ENCODE measurements at places on chromosomes 7 and 10.

DNA sequence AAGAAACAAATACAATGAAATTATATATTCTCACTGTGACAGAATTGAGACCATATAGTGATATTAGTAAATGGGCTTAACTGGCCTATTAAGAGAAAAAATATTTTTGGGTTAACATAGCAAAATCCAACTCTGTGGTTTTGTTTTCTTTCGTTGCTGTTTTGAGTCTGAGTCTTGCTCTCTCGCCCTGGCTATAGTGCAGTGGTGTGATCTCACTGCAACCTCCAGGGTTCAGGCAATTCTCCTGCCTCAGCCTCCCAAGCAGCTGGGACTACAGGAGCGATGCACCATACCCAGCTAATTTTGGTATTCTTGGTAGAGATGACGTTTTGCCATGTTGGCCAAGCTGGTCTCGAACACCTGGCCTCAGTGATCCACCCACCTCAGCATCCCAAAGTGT, 15.3 kb downstream of the TRIM24 start:
- no peak for DNase-seq

- DNase-seq = no peak
Observed at GRCh38 chr7:123343611-123344010, 143.8 kb upstream of the SLC13A1 start.

- DNase-seq = no peak
Observed at GRCh38 chr7:155752756-155753445, 59.4 kb downstream of the SHH start.

- no peak for DNase-seq
Observed at GRCh38 chr7:81790120-81790500, 20.3 kb upstream of the HGF start.

DNA sequence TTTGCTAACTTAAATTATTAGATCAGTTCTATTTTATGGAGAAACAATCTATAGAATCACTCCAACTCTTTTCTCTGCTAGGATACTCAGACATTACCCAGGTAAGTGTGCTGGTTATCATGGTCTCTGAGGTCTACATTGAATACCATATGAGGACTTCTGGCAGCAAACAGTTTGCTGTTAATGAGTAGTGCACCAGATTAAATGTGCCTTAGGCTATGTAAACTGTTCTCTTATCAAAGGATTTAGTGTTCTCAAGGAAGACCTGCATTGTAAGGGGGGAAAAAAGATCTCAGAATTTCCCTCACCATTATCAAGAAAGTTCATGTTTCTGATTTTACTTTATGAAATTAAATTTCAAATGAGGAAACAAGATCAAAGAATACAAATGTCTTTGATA, 107.5 kb downstream of the ITGB8 start:
- no peak for DNase-seq

GRCh38 chr10:62636825-62637248, 167.7 kb upstream of the ADO start:
- DNase-seq = no peak

DNA sequence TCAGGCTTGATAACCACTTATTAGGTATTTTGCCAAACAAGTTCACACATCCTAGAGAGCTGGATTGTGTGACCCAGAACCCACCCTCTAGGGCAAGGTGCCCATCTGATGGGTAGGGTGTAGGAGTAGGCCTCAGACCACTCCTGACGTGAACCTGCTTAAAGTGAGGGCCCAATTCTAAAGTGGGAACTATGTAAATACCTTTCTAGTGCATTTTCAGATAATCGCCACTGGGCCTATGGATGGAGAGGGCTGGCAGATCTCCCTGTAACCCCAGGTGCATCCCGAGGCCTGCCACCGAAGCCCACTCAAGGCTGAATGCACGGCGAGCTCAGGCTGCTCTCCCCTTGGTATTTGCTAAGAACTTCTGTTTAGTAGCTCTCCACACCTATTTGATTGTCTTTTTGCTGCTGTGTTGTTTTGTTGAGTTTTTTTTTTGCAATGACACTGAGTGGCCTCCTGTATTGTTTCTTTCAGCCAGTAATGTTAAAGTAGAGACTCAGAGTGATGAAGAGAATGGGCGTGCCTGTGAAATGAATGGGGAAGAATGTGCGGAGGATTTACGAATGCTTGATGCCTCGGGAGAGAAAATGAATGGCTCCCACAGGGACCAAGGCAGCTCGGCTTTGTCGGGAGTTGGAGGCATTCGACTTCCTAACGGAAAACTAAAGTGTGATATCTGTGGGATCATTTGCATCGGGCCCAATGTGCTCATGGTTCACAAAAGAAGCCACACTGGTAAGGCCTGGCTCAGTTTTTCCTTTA, 71.7 kb downstream of the IKZF1 start:
- no peak for DNase-seq

DNA sequence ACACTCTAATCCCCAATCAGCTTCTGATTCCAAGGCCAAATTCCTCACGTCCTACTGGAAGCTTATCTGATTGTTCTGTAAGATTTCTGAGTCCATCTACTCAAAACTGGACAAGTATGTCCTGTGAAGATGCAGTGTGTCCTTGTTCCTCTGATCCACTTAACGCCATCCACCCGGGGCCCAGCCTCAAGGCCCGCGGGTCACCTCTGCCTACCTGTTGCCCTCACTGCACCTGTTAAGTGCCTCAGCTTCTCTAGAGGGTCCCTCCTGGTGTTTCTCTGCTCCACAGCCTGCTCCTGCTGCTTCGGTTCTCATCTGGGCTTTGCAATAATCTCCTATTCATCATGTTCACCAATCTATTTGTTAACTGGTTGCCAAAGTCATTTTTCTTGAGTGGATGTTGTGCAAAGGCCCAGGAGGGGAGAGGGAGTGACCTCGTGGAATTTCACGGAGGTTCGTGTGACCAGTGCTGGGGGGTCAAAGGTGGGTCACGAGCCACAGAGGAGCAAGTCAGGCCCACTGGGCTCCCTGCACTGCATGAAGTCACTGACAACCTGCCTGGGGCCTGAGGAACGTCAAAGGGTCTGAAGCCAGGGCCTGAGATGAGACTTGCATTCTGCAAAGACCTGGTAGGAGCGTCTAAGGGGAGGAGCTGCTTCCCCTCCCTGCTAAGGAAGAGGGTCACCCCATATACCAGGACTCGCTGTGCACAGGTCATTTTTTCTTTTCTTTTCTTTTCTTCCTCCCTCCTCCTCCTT, 338.1 kb downstream of the WDR37 start:
- DNase-seq = no peak

- DNase-seq = no peak
Observed at GRCh38 chr7:127512663-127513062, 72.7 kb downstream of the GCC1 start.

- no peak for DNase-seq
Observed at GRCh38 chr10:34147641-34148304, 667.3 kb downstream of the PARD3 start.

DNA sequence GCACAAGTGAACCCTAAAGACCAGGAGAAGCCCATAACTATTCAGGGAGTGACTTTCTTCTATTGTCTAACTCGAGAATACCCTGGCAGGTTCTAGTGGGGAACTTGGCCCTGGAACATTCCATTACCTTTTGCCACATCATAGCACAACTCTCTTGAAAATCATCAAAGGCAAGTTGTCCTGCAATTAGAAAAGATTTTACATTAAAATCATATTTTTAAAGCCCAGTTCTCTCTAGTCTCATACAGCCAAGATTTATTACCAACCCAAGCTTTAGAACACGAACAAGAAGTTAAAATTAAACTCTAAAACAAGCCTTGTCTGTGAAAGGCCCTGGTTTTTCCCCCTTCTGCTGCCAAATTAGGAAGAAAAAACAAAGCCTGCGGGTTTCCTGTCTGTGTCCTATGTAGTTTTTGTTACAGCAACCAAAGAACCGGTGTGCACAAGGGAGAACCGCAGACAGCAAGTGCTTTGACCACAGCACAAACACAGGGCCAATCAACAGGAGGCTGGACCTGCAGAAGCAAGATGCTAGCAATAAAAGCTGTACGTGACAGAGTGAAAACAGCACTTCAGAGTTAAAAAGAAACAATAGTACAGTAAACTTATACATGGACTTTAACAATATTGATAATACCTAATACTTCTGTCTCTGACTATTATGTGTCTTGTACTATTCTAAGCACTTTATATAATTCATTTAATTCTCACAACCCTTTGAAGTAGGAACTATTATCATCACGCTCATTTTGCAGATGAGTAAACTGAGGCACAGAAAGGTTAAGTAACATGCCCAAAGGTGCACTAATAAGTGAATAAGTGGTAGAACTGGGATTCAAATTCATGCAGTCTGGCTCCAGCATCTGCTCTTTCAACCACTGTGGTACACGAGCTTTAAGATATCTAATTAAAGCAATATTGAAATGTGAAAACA, 65.8 kb downstream of the STK17A start:
- DNase-seq = no peak

- DNase-seq = no peak
Observed at GRCh38 chr10:116170815-116171250, 102.2 kb downstream of the GFRA1 start.

DNA sequence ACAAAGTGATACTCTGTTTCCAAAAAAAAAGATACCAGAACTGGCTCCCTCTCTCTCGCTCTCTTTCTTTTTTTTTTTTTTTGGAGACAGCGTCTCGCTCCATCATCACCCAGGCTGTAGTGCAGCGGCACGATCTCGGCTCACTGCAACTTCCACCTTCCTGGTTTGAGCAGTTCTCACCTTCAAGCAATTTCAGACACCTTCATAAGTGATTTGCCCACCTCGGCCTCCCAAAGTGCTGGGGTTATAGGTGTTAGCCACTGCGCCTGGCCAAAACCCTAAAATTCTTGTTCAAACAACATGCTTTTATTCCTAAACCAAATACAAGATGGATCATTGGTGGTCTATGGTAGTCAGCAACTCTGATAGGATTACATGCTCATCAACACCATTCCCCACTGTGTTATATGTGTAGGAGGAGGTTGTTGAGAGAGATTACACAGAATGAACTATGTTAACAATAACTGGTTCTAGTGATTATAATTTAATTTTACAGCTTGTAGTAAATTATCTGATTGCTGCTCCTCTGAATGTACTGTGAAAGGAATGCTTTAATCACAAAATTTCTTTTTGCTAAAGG, 15.5 kb downstream of the ACBD5 start:
- DNase-seq = no peak

GRCh38 chr10:116274064-116274904, 1.3 kb upstream of the GFRA1 start:
- no peak for DNase-seq

- DNase-seq = no peak
Observed at GRCh38 chr7:117062300-117062699, 109.0 kb downstream of the ST7 start.

DNA sequence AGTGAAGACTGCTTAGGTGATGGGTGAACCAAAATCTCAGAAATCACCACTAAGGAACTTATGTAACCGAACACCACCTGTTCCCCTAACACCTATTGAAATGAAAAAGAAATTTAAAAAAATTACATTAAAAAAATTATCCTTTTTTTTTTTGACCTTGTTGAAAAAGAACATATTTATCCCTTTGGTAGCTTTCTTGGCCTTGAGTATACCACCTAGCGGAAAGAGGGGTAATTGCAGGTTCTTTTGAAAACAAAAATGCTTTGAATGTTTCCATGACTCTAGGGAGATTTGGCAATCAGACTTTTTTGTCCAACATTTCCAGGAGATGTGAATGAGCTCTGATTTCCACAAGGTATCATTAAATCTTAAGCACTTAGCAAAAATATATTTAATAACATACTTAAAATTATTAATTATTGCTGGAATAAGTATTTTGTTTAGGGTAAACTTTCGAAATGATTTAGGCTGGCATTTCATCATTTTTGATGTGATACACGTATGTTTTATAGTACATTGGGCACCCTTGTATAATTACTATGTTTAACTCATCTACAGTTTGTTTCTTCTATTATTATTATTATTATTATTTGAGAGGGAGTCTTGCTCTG, 47.0 kb upstream of the ELMO1 start:
- no peak for DNase-seq

GRCh38 chr7:148289630-148290029, 300.9 kb upstream of the C7orf33 start:
- no peak for DNase-seq

- DNase-seq = no peak
Observed at GRCh38 chr10:94174838-94175237, 181.1 kb downstream of the PLCE1 start.

GRCh38 chr7:102891693-102892261, 21.0 kb upstream of the LRRC17 start:
- no peak for DNase-seq

DNA sequence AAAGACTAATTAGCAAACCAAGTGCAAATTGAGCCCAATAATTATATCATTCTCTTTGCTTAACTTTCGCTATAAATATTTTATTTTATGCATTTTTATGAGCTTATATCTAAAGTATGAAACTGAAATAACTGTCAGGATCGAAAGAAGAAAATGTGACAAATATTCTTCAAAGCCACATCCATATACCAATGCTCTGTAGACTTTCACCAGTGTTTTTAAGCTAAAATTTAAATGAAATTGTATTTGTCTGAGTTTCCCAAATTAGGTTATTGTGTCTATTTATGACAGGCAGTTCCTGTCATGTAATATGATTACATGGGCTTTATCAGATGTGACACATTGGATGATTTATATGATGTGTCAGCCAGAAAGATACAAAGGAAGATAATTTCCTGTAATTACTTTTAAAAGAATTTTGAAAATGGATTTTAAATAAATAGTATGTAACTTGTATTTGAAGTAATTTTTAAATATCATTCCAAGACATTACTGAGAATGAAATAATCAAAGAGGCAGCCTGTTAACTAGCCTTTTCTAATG, 317.9 kb upstream of the KLF6 start:
- DNase-seq = no peak

DNA sequence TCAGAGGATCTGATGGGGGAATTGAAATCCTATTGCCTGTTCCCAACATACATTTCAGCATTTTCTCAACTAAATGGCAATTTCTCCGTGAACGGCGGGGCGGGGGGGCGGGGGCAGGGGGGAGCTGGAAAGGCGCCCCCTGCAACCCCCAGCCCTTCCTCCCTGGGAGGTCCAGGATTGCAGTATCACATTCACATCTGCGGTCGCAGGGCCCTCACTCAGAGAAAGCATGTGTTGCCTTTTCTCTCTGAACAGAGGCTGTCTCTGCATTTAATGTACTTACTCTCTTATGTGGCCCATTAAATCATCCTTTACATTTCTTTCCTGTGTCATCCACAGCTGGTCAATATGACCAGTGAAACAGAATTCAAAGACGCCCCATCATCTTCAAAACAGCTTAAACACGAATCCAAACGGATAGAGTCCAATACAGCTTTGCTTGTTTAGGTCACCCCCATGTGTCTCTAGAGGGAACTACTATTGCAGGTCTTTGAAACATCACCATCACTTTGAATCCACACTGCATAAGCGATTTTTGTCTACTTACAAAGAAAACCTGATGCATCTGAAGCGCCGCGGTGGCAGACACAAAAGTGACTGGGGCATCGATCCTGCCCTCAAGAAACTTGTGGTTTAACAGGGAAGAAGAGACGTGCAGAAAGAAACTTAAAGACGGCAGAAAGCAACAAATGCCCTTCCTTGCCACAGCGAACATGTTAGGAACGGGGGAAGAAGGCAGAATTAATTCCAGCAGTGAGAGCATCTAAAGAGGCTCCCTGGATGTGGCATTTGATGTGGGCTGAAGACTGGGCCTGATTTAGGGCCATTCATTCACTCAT, 17.0 kb upstream of the ECHDC3 start:
- no peak for DNase-seq

GRCh38 chr7:31095286-31096197, 43.4 kb downstream of the ADCYAP1R1 start:
- DNase-seq = no peak

Measured in stimulated activated CD4-positive, alpha-beta T cell treated with anti-CD3 and anti-CD28 coated beads, Interleukin-1b, Interleukin-23, amount 100 ng/mL, for 1 hour (primary cell).